Peyer's patch (tissue), 4 donors: ENCODE measurements at places on chromosomes 1 and 21. TPM values are rescaled to one million over a fixed set of nuclear protein-coding genes. Genes with fewer than 3 reads are reported as not detected.
A peak's percentile ranks its signal among the peaks of the same experiment; 100 is the strongest.

The ASH1L gene
- total RNA-seq: 68.1 TPM

GRCh38 chr1:205343431-205344065 lies 13.2 kb downstream of the KLHDC8A start:
- H3K27me3 ChIP-seq: peaks cover 23% of the 10 kb centered on the region
- DNase-seq: no peak
- H3K36me3 ChIP-seq: no peaks in the 10 kb centered on the region

DNA sequence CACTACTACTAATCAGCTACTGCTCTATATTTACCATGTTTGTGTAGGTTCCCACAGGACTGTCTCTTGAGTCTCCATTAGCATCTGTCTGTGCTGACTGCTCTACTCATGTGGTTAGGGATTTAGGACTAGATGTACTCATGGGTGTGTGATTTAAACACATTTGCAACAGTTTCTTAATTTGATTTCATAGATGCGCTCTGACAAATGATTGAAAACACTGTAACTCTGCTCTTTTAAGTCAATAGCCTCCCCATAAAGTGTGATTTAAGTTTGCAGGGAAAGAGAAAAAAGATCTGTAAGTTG lies 809.3 kb downstream of the NCAM2 start:
- H3K27me3 ChIP-seq: no peaks in the 10 kb centered on the region
- H3K4me1 ChIP-seq: no peaks in the 10 kb centered on the region
- no peak overlapping the region for H3K4me3 ChIP-seq
- DNase-seq: no peak

DNA sequence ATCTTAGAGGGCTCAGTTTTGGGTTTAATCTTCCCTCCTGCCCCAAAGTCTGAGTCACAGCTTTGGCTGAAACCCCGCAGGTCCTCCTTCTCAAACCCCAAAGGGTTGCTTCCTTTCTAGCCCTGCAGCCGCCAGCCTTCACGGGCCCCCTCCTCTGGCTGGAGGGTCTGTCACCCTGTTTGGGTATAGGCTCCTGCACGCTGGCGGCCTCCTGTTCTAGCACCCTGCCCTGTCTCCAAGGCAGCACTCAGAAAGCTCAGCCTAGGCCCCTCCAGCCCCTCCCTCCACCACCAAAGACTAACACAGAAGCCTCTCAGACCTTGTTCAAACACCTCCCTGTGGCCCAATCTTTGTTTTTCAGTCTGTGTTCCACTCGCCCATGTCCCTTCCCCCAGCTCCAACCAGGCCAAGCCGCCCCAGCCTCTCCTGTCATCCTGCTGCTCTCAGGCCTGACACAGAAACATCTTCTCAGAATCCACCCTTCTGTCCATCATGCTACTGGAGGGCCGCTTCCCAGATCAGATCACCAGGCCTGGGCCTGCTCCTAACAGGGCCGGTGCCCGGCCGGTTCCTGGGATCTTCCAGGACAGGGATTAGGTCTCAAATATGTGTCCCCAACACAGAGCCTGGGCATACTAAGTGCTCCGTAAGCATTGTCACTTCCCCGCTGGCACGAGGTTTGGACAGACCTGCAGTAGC lies 35.6 kb downstream of the HTR6 start:
- no peaks in the 10 kb centered on the region for H3K27me3 ChIP-seq
- no peak overlapping the region for H3K4me3 ChIP-seq
- no peak for DNase-seq
- H3K27ac ChIP-seq: no peak overlapping the region
- no peaks in the 10 kb centered on the region for H3K4me1 ChIP-seq

The MYOG gene
- not detected for total RNA-seq

The LCE2C gene
- not detected for total RNA-seq

DNA sequence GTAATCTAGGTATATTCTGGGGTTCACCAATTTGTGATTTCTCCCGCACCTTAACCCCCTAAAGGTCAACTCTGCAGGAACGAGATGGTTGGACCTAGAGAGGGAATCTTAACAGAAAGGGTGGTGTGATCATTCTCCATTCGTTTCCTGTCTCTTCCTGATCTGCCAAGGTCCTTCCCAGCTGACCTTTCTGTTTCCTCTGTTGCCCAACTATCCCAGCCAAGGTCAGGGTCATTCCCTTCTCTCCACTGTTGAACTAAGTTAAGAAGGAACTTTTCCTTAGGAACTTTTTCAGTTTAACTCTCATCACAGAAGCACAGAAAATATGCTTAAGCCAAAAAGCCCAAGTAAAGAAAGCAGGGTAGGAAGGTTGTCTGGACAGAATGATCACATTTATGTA lies 49.3 kb downstream of the KAZN start:
- DNase-seq: no peak
- H3K27ac ChIP-seq: no peak overlapping the region
- H3K4me1 ChIP-seq: no peaks in the 10 kb centered on the region
- no peaks in the 10 kb centered on the region for H3K36me3 ChIP-seq
- H3K27me3 ChIP-seq: no peaks in the 10 kb centered on the region
- no peak overlapping the region for H3K4me3 ChIP-seq

- no peak for DNase-seq
- no peak overlapping the region for H3K4me3 ChIP-seq
- no peaks in the 10 kb centered on the region for H3K36me3 ChIP-seq
- no peak overlapping the region for H3K27ac ChIP-seq
Observed at GRCh38 chr1:153262462-153263157, 3.1 kb downstream of the LORICRIN start.

The PRAMEF5 gene
- total RNA-seq: not detected

The AVPR1B gene
- not detected for total RNA-seq

The RCC2 gene
- total RNA-seq: 54.5 TPM

DNA sequence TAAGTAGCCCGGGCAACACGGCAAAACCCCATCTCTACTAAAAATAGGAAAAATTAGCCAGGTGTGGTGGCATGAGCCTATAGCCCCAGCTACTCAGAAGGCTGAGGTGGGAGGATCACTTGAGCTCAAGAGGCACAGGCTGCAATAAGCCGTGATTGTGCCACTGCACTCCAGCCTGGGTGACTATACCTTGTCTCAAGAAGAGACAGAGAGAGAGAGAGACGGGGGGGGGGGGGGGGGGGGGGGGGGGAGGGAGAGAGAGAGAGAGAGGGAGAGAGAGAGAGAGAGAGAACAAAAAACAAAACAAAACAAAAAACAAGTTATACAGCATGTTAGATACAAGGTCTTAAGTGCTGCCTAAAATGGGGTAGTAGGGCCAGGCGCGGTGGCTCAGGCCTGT lies 77.8 kb upstream of the ZNF281 start:
- H3K27ac ChIP-seq: no peak overlapping the region
- no peak overlapping the region for H3K4me3 ChIP-seq
- H3K36me3 ChIP-seq: no peaks in the 10 kb centered on the region
- no peaks in the 10 kb centered on the region for H3K4me1 ChIP-seq
- no peak for DNase-seq

The ATP1A4 gene
- total RNA-seq: 0.57 TPM

GRCh38 chr1:14083706-14084105 lies 383.7 kb downstream of the PRDM2 start:
- no peaks in the 10 kb centered on the region for H3K36me3 ChIP-seq
- H3K4me3 ChIP-seq: no peak overlapping the region
- no peak overlapping the region for H3K27ac ChIP-seq
- no peaks in the 10 kb centered on the region for H3K4me1 ChIP-seq
- no peaks in the 10 kb centered on the region for H3K27me3 ChIP-seq

- no peaks in the 10 kb centered on the region for H3K4me1 ChIP-seq
- no peak overlapping the region for H3K4me3 ChIP-seq
- no peaks in the 10 kb centered on the region for H3K27me3 ChIP-seq
- H3K27ac ChIP-seq: no peak overlapping the region
- H3K36me3 ChIP-seq: no peaks in the 10 kb centered on the region
Observed at GRCh38 chr1:219109424-219110018, 64.2 kb upstream of the LYPLAL1 start.

The UMODL1 gene
- total RNA-seq: 0.83 TPM

The USP33 gene
- 78.9 TPM for total RNA-seq

GRCh38 chr1:6080469-6080868 lies 34.8 kb downstream of the KCNAB2 start:
- no peaks in the 10 kb centered on the region for H3K36me3 ChIP-seq
- H3K27me3 ChIP-seq: no peaks in the 10 kb centered on the region
- no peak overlapping the region for H3K4me3 ChIP-seq
- no peak overlapping the region for H3K27ac ChIP-seq

GRCh38 chr1:81812712-81813111 lies 12.0 kb downstream of the ADGRL2 start:
- H3K27me3 ChIP-seq: no peaks in the 10 kb centered on the region
- no peak overlapping the region for H3K27ac ChIP-seq
- no peaks in the 10 kb centered on the region for H3K36me3 ChIP-seq
- H3K4me1 ChIP-seq: no peaks in the 10 kb centered on the region
- DNase-seq: no peak

DNA sequence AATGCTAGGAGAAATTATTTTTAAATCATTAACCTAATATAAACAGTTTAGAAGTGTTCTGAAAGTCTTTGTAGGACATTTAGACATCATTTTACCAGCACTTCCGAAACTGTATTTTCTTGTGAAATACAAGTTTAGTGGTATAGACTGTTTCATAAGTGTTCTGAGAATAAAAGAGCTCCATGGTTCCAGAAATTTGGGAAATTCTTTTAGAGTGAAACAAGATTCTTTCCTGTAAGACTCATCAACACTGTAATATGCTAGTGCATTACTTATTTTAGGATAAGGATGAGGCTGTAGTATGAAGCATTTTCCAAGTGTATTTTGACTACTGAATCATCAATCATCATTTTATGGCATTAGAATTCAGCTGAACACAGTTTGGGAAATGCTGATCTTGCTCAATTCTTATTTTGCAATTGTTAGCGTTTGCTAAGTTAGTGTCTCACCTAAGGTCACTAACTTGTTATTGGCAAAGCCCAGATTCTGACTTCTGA lies 73.4 kb downstream of the CEP350 start:
- DNase-seq: no peak
- H3K4me1 ChIP-seq: no peaks in the 10 kb centered on the region
- H3K4me3 ChIP-seq: no peak overlapping the region
- H3K36me3 ChIP-seq: no peaks in the 10 kb centered on the region
- H3K27me3 ChIP-seq: no peaks in the 10 kb centered on the region
- H3K27ac ChIP-seq: no peak overlapping the region

DNA sequence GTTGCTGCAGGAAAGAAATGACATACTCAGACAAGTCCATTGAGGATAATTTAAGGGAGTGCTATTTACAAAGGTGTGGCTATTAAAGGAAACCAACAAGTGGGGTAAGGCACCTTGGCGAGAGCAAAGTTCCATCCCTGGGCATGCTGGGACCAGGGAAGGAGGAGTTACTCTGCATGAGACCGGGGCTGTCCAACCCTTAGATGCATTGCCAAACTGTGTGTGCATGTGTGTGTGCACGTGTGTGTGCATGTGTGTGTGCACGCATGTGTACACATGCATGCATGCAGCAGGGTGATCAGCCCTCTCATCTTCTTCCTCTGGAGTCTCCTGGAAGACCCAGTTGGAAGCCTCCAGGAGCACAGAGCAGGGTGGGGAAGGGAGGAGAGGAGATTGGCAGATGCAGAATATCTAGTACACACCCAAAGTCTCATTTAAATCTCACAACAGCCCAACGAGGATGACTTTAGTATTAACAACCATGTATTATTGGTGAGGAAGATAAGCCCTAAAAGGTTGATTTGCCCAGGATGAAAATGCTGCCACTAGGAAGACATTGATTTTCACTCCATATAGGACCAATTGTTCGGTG lies 72.2 kb upstream of the CD34 start:
- H3K27me3 ChIP-seq: no peaks in the 10 kb centered on the region
- no peaks in the 10 kb centered on the region for H3K36me3 ChIP-seq
- H3K27ac ChIP-seq: no peak overlapping the region
- no peaks in the 10 kb centered on the region for H3K4me1 ChIP-seq
- peak; percentile 64 for DNase-seq

- no peaks in the 10 kb centered on the region for H3K4me1 ChIP-seq
- no peaks in the 10 kb centered on the region for H3K36me3 ChIP-seq
- no peak overlapping the region for H3K4me3 ChIP-seq
- H3K27me3 ChIP-seq: no peaks in the 10 kb centered on the region
- no peak overlapping the region for H3K27ac ChIP-seq
Observed at GRCh38 chr1:44076066-44076465, 42.6 kb upstream of the KLF17 start.

DNA sequence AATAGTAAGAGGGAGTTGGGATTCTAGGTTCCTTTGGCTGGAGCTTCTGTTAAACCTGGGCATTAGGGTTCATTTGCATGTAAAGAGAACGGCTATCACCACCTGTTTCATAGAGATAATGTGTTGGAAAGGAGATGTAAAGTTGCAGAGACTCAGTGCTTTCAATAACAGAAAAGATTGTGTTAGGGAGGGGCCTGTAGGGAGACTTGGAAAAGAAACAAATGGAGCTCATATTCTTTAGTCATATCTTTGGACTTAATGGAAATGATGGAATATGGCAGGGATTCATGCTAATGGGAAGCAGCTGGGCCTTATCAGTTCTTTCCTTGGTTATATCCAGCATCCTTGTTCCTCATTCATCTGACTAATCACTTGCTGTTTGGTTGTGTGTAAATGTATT lies 144.9 kb downstream of the CD247 start:
- no peaks in the 10 kb centered on the region for H3K36me3 ChIP-seq
- no peaks in the 10 kb centered on the region for H3K27me3 ChIP-seq
- H3K27ac ChIP-seq: no peak overlapping the region
- DNase-seq: no peak
- no peak overlapping the region for H3K4me3 ChIP-seq
- no peaks in the 10 kb centered on the region for H3K4me1 ChIP-seq

DNA sequence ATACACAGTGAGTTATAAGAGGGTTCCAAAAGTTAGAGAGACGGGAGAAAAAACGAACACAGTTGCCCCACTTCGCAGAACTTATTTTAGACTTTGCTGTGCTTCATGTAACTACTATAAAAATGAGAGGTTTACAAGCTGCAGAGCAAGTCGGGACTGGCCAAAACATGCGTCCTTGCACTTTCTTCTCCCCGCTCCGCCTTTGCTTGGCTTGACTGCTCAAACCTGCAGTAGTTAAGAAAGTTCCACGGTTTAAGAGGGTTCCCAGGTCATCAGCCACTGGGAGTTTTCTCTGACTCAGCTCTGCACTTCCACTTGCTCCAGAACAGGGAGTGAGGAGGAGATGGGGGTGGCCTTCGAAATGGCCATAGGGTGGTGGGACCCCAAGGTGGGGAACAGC lies 36.2 kb downstream of the CLIC6 start:
- DNase-seq: no peak
- H3K27me3 ChIP-seq: no peaks in the 10 kb centered on the region
- H3K36me3 ChIP-seq: no peaks in the 10 kb centered on the region
- H3K4me1 ChIP-seq: no peaks in the 10 kb centered on the region
- no peak overlapping the region for H3K4me3 ChIP-seq

- H3K4me3 ChIP-seq: no peak overlapping the region
- H3K27me3 ChIP-seq: no peaks in the 10 kb centered on the region
- H3K36me3 ChIP-seq: no peaks in the 10 kb centered on the region
- no peaks in the 10 kb centered on the region for H3K4me1 ChIP-seq
- H3K27ac ChIP-seq: no peak overlapping the region
Observed at GRCh38 chr21:16305686-16306085, 575.9 kb downstream of the USP25 start.

GRCh38 chr1:40383095-40383487 lies 9.6 kb downstream of the SMAP2 start:
- H3K4me1 ChIP-seq: peaks cover 15% of the 10 kb centered on the region
- H3K36me3 ChIP-seq: no peaks in the 10 kb centered on the region
- no peaks in the 10 kb centered on the region for H3K27me3 ChIP-seq
- DNase-seq: peak; percentile 55
- peak overlapping the region; percentile 5 for H3K4me3 ChIP-seq
